ENCODE measurements at places on chromosomes 12 and 14.

DNA sequence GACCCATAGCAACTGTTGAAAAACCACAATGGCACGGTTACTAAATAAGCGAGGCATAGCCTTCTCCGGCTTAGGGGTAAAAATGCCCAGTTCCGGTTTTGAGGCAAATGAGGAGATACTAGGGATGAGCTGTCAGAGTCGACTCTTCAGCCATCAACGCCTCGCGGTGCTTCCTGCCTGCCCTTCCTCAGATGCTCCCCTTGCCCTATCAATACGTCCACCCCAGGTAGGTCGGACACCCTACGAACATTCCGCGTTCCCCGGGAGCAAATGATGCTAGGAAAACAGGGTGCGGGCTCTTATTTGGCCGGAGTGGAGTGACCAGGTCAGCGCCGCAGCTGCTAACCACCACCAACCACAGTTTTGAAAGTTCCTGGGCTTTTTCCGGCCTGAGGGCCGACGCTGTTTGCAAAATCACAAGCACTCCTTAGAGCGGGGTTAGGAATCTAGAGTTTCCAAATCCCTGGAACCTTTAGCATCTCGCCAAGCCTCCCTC is 1.2 kb downstream of the SRSF9 start:
- DNase-seq, result peak; percentile 54

DNA sequence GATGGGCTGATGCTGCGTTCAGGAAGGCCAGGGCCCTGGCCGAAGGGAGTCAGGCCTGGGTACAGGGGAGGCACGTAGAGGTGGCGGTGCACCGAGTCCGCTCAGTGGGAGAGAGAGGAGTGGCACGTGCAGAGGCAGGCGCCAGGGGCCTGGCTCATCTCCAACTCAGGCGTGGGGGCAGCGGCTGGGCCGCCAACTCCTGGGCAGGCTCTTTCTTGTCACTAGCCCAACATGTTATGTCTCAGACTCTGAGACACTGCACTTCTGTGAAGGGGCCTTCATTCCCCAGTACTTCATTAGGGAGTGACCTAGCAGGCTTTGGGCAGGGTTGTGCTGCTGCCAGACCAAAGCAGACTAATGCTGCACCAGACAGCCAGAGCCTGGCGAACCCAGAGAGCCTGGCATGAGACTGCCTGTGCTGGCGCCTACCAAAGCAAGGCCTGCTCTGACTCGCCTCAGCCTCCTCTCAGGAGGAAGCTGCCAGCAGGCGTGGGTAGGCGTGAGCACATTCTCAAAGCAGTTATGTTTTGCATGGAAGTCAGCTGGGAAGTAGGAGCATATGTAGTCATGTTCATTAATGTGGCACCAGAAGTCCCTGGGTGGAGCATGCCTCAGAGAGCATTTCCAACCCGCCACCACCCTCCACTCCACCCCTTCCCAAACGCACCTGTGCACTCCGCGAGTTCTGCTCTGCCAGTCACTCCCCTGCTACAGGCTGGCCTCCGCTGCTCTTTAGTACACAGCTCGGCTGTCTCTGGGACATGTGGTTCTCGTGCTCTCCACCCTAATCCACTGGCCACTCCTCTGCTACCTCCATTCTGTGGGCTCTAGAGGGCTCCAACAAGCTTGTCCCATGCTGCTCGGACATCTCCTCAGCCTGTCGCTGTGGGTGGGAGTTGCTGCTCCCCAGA is 9.7 kb downstream of the CKB start:
- peak; percentile 47 for DNase-seq

DNA sequence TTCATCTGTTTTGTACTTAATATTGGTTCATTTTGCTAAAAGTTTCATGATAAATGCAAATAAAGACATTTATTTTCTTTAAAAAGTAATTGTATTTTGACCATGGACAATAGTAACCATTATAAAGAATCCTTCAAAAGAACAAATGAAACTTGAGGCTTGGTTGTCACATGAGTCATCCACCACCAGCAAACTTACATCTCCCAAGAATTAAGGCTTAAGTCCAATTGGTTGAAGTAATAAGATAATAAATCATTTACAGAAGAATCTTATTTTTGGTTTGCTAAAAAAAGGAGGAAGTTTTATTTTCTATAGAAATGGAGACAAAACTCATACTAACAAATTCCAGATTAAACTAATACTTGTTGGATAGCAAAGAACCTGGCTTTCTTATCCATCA is 84.8 kb upstream of the KITLG start:
- no peak for DNase-seq

- peak; percentile 87 for DNase-seq
Measured at GRCh38 chr14:106879241-106879640, 1352.9 kb downstream of the TMEM121 start.

GRCh38 chr14:106058342-106058741 is 532.0 kb downstream of the TMEM121 start:
- no peak for DNase-seq

DNA sequence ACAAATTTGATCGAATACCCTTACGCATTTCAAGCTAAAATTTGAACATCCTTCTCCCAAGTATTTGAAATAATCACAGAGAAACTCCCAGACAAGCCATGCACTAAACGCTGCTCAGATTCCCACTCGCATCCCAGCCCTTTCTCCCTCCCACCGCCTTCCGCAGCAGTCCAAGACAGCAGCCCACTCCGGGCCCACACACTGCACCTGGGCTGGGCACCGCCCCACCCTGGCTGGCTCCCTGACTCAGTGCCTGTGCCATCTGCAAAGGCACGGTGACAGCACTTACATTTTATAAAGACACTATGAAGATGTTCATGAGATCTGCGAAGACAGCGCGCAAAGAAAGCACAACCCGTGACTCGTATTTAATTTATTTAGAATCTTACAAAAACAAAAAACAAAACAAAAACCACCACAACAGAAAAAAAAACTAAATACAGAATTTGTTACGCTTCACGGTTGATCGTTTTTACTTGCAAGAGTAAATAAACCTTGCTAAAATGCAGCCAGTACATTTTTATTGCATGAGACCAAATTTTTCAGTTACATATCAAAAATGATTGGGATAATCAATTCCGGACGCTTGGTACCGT is 17.2 kb upstream of the CDK2AP1 start:
- DNase-seq, result no peak

GRCh38 chr12:70180130-70180529 is 63.1 kb upstream of the CNOT2 start:
- no peak for DNase-seq

- no peak for DNase-seq
Measured at GRCh38 chr14:78308079-78308478, 137.9 kb downstream of the NRXN3 start.

DNA sequence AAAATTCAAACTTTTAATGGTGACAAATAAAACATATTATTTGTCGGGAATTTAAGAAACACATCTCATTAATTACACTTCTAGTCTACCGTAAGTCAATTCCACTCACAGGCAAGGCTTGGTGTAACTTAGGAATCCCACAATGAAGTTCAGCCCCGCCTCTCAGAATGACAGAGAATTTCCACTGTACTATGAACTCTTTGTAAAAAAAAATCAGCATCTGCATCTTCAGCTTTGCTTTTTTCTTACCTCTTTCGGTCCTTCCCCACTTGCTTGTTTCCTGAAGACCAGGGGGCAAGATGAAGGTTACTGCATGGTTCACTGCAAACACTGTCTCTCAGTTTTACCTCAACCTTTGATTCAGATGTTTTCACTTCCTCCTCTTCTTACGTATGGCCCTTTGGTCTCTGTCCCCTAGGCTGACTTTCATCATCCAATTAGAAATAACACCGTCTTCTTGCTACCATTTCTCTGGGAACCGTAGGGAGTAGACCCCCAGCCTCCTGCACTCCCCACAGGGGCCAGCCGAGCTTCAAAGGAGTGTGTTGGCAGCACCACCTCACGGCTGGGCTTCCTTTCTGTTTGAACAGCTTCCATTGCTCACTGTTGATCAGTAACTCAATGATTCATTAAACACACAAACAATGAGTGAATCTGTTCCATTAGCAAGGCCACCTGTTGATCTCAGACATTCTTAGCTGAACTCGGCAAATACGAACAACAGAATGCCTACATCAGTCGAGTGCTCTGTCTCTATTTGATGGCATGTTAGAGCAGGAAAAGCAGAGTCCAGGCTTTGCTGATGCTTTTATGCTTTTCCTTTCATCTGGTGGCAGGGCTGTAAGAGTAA is 343.0 kb downstream of the BMP4 start:
- no peak for DNase-seq
